ENCODE measurements at places on chromosomes 7 and 10. TPM values are rescaled to one million over a fixed set of nuclear protein-coding genes. Genes with fewer than 3 reads are reported as not detected.

- no peak for DNase-seq
These were observed 329.4 kb downstream of the NXPH1 start for GRCh38 chr7:8762803-8763202.

DNA sequence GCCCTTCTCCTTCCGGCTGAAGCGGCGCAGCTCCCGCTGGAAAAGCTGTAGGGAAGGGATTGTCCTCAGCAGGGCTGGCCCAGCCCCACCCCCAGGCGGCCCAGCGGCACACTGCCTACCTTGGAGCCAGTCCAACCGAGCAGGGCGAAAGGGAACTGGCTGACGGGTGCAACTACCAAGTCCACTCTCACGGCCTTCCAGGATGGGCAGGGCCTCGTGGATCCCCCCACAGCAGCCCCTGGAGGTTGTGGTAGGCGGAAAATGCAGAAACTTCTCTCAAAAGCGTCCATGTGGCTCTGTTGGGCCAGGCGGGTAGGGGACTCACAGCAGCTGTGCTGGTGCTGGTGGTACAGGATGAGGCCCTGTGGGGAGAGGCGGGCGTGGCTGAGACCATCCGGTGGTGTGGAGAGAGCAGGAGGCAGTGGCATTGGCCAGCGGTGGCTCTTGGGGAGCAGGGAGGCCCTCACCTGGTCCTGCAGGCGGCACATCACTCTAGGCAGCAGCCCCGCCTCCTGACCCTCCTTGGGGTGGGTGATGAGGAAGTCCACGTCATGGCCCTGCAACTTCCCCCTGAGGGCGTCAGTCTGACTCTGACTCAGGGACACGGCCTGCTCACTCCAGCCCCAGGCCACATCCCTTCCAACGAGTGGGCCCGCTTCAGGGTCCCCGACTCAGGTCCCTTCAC lies 8.4 kb upstream of the PGAM2 start:
- DNase-seq, result no peak

DNA sequence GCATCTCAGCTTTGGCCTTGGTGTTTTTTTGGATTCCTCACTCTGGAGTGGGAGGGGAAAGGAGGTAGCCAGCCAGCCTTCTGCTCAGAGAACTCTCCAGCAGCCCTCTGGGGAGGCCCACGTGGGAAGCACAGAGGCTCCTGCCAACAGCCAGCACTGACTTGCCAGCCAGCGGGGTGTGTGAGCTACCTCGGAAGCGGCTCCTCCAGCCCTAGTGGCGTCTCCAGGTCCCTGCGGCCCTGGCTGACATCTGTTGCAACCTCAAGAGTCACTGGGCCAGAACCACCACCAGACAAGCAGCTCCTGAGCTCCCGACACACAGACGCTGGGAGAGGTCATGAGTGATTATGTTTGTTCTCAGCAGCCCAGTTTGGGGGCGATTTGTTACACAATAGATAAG lies 180.2 kb upstream of the FZD8 start:
- DNase-seq, result peak; percentile 83

GRCh38 chr7:151825721-151826120 lies 51.2 kb downstream of the PRKAG2 start:
- peak; percentile 97 for DNase-seq

DNA sequence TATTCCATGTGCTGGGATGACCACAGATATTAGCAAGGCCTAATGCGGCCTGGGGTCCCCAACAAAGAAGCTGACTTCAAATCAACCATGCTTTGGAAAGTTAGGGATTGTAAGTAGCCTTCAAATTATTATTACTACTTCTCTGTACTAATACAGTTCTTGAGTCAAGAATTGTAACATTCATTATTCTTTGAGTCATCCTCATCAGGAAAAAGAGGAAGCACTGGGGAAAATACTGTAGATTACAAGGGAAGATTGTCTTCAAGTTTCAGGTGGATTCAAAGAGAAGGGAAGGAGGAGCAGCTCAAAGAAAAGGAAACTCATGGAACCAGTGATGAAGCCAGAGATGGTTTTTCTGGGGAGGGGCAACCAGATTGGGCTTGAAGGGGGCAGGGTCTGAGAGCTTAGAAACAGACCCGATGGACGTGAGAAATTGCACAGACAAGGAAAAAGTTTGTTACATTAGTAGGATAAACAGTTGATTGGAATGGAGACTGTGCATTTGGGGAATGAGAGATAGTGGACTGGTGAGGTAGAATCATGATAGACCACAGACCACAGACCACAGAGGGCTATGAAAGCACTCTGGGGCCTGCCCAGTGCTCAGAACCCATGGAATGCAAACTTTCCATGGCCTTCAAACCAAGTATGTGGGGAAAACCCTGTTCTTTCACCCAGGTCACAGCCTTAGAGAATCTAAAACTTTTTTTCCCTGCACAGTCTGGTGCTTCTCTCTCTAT lies 209.9 kb downstream of the ZNF365 start:
- DNase-seq, result peak; percentile 38

DNA sequence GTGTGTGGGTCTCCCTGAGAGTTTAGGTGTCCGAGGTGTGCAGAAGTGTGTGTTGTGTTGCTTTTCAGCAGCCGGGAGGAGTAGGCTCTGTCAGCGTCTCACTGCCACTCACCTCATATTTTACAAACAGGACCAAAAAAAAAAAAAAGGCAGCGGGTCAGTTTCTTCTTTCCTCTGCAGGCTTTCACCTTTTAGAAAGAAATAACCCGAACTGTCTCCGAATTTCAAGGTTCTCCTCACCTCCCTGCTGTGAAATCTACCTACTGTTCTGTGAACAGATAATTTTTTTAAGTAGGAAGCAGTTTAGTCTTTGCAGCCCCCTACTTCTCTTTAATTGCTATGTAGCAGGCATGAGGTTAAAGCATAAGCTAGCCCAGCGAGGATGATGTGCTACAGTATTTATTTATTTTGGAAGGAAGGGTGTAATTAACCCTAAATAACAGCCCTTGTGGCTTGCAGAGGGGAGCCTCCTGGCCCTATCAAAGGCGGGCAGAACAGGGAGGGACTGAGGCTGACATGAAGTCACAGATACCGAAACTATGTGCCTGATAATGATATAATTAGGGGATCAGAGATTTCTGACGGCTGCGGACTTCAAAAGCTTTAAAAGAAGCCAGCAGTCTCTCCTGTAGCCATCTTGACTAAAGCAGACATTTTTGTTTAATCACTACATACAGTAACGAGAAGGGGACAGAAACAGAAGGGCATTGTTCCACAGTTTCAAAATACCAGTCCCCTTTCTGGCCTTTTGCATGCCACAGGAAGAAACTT lies 1.6 kb downstream of the BAMBI start:
- DNase-seq, result peak; percentile 28

DNA sequence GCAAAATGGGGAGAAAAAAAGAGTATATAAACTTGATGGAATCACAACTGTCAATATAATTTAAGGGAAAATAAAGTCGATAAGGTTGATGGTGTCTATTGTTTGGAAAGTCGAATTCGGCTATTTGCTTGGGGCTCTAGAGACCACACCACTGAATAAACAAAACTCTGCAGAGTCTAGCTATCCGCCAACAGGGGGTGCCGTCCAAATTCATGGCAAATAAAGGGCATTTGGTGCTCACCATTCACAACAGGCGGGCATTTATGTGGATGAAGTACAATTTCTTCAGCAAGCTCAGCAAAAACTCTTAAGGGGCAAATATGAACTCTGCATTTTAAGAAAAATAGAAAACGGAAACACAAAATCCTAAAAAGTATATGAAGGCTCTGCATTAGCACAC lies 23.3 kb downstream of the CD36 start:
- DNase-seq, result no peak

DNA sequence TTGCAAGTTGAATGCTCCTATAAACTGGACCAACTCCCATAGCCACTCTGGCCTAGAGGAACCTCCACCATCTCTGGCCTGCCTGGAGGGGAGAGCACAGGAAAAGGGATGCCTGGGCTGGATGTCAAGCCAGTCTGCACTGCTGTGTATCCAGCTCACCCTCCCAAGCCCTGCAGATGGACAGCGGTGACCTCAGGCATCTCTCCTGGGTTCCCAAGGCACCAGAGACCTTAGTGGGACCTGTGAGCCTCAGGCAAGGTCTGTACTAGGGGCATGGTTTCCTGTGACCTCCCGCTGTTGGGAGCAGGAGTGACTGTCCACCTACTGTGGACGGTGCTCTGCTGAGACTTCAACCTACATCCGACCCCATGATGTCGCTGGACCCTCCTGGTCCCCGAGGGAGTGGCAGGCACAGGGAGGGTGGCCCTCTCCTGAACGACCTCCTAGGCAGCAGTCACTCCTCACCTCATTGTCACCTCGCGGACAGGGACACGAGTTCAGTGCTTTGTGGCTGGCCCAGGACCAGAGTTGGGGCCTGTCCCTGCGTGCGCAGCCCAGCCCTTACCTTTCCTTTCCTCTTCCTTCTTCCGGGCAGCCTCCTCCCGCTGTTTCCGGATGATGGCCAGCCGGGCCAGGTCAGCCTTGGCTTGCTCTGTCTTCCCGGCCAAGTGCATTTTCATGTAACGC lies 11.0 kb downstream of the PDAP1 start:
- no peak for DNase-seq

GRCh38 chr10:104300736-104301292 lies 31.8 kb downstream of the GSTO2 start:
- peak; percentile 75 for DNase-seq

DNA sequence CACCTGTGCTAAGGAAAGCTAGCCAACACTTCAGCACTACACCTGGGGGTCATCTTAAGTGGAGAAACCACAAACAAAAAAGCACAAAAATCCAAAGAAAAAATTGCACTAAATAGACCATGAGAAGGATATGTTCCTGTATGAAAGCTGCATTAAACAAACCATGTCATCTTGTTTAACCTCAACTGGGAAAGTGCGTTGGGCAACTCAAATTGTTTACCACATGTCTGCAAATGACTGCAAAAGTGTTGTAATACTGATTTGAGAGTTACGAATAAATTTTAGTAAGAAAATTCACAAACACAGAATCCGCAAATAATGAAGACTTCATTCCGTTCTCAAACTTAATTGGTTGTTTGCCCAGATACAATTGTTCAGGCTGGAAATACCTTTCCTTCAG lies 111.9 kb upstream of the EGFR start:
- DNase-seq, result no peak

- no peak for DNase-seq
These were observed 5.8 kb upstream of the STAMBPL1 start for GRCh38 chr10:88874281-88874680.

GRCh38 chr10:79202188-79203013 lies 133.6 kb downstream of the ZMIZ1 start:
- DNase-seq, result peak; percentile 60

DNA sequence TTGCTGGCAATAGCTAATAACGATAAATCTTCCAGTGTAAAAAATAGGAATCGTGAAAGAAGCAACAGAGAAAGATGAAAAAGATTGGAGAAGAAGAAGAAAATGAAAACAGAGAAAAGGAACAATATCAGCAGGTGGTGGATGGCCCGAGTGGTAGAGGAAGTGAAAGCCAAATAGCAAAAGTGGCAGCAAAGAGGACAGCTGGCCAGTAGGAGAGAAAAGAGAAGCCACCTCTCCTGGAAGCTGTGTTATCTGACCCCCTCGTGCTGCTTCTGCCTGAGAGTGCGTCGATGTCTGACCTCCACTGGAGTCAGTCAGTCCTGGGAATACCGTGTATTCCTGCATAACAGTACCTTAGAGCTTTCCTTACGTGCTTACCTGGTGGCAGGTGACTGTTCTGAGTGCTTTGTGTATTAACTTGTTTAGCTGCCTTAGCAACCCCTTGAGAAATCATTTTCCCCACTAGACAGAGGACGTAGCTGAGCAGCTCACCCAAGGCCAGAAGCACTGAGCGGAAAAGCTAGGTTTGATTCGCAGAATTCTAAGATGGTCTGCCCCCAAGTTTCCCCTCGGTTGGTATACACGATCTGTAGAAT lies 88.3 kb downstream of the CHN2 start:
- peak; percentile 19 for DNase-seq

GRCh38 chr7:71482284-71482683 lies 350.3 kb downstream of the GALNT17 start:
- no peak for DNase-seq

DNA sequence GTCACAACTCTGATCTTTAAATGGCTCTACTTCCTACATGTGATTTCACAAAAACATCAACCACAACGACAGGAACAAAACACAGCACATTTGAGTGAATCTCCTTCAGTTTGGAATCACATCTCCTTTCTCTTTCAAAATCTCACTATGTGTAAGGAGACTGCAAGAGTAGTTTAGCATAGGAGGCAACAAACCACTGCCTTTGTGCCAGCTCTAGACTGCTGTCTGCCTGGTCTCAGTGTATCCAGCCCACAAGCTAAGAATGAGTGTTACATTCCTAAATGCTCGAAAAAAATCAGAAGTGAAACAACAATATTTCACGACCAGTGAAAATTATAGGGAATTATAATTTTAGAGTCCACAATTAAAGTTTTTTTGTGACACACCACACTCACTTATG lies 217.0 kb upstream of the STEAP4 start:
- DNase-seq, result no peak

- no peak for DNase-seq
These were observed 73.9 kb upstream of the CXCL12 start for GRCh38 chr10:44458671-44459413.

GRCh38 chr10:104923501-104923900 lies 282.4 kb downstream of the SORCS3 start:
- DNase-seq, result no peak

DNA sequence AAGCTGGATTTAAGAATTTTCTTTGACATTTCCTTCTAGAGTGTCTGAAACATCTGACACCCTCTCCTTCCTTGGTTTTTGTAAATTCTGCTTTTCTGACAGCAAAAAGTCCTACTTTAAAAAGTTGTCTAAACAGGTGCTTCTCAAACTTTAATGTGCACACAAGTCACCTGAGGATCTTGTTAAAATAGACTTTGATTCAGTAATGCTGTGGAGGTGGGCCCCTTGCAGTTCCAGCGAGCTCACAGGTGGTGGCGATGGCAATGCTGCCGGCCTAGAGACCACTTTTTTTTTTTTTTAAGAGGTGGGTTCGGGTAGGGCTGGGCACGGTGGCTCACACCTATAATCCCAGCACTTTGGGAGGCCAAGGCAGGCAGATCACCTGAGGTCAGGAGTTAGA lies 77.1 kb downstream of the ABCC2 start:
- DNase-seq, result peak; percentile 20

DNA sequence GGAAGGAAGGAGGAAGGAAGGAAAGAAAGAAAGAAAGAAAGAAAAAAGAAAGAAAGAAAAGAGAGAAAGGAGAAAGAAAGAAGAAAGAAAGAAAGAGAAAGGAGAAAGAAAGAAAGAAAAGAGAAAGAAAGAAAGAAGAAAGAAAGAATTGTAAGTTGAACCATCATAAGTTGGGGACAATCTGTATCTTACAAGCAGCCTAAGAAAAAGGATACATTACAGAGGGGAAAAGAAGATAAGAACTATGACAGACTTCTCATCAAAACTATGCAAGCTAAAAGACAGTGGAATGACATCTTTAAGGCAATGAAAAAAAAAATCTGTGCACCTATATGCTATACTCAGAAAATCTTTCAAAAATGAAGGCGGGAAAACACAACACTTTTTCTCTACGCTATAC lies 50.3 kb upstream of the SP4 start:
- DNase-seq, result no peak

GRCh38 chr10:128116851-128117615 lies 9.2 kb downstream of the MKI67 start:
- no peak for DNase-seq

YWHAG gene
- total RNA-seq, result 190 TPM

UNCX gene
- 0.30 TPM for total RNA-seq

GIMAP4 gene
- not detected for total RNA-seq

NACAD gene
- total RNA-seq, result 4.8 TPM

HOXA5 gene
- total RNA-seq, result 10.4 TPM

TRIM4 gene
- 18.5 TPM for total RNA-seq

GATAD1 gene
- total RNA-seq, result 57.1 TPM
